ENCODE measurements at places on chromosomes 4 and X. TPM values are rescaled to one million over a fixed set of nuclear protein-coding genes. Genes with fewer than 3 reads are reported as not detected.

DNA sequence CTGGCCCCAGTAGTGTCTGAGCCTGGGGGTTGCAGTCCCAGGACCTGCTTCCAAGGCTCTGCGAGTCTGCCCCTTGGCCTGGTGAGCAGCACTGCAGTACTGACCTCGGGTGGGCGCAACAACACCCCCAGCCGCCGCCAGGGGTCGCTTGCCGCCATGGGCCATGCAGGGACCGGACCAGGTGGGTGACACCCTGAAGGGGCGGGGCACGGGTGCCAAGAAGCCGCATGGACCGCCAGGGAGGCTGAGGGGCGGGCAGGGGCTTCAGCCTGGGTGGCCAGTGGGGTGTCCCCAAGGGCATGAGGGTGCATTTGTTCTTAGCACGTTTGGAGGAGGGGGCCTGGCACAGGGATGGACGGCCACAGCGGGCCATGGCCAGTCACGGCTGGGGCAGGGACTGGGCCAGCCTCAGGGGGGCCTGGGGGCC lies 25.0 kb downstream of the TACC3 start:
- DNase-seq = peak; percentile 73

GRCh38 chr4:93217431-93217830 lies 611.1 kb upstream of the ATOH1 start:
- DNase-seq = no peak

- no peak for DNase-seq
Observed at GRCh38 chr4:860561-860960, 34.6 kb upstream of the CPLX1 start.

- DNase-seq = no peak
Observed at GRCh38 chr4:141391771-141392170, 171.1 kb downstream of the ZNF330 start.

DNA sequence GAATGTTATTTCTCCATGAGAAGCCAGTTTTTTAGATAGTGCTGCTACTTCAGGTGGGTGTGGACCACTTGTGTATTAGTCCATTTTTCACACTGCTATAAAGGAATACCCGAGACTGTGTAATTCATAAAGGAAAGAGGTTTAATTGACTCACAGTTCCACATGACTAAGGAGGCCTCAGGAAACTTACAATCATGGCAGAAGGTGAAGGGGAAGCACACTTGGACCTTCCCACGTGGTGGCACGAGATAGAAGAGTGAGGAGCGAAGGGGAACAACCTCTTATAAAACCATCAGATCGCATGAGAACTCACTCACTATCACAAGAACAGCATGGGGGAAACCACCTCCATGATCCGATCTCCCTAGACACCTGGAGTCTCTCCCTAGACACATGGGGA lies 3.4 kb upstream of the PPID start:
- no peak for DNase-seq

GRCh38 chrX:35841872-35842271 lies 43.7 kb downstream of the MAGEB16 start:
- DNase-seq = no peak

The TRIM75 gene
- 0.32 TPM for total RNA-seq

The BRS3 gene
- total RNA-seq = not detected

GRCh38 chr4:138897811-138898226 lies 117.8 kb upstream of the NOCT start:
- peak; percentile 87 for DNase-seq

- no peak for DNase-seq
Observed at GRCh38 chr4:25981749-25982148, 67.7 kb downstream of the SMIM20 start.

DNA sequence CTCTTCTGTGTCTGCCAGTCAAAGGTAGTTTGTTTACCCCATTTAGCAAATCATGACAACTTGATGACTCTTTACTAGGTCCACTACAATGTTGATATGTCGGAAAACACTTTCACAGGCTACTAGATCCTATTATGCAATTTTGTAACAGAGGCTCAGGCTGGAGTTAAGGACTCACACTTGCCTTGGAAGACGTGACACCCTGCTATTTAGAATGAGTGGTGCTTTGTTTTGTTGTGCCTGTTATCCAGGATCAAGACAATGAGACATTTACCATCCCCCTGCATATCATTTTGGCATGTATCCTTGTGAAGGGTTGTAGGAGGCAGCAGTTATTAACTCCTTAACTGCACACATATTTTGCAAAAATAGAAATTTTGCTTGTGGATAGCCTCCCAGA lies 263.7 kb downstream of the IL1RAPL1 start:
- no peak for DNase-seq

GRCh38 chr4:69833251-69833650 lies 26.7 kb downstream of the SULT1E1 start:
- DNase-seq = no peak

The STBD1 gene
- 5.8 TPM for total RNA-seq

GRCh38 chr4:47017494-47017893 lies 13.9 kb upstream of the GABRB1 start:
- DNase-seq = no peak

GRCh38 chr4:180430283-180430682 lies 1812.9 kb upstream of the TENM3 start:
- DNase-seq = no peak

All from fibroblast of villous mesenchyme (primary cell).